ENCODE measurements at places on chromosomes 2 and 18. TPM values are rescaled to one million over a fixed set of nuclear protein-coding genes. Genes with fewer than 3 reads are reported as not detected.

DNA sequence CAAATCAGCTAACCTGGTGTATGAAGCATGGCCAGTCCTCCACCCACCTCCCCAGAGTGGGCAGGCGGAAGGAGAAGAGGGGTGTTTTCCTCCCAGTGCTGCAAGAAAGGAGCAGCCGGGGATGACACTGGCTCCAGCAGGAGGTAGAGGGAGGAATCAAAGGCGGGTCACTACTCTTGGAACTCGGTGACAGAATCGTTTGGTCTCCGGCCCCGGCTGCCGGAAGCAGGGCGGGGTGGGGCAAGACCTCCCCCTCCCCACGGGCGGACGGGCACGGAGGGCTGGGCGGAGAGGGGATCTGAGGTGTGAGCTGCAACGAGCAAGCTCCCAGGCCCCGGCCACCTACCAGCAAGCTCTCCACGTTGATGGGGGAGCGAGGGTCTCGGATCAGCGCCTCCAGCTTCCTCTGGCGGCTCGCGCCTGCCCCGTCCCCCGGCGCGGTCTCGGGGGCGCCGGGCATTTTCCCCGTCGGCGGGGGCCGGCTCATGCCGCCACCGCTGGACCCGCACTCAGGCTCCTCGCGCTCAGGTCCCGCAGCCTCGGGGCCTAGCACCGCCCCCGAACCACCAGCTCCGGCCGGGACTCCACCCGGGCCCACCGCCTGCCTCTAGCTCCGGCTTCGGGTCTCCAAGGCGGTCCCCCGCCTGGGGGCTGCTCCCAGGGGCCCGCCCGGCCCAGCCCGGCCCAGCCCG lies 640 bp downstream of the ROCK2 start:
- no peaks in the 10 kb centered on the region for H3K27me3 ChIP-seq
- peak; percentile 77 for DNase-seq
- H3K36me3 ChIP-seq, result no peaks in the 10 kb centered on the region
- H3K4me1 ChIP-seq, result peaks cover 8% of the 10 kb centered on the region
- peak overlapping the region; percentile 95 for H3K27ac ChIP-seq
- peak overlapping the region; percentile 96 for H3K4me3 ChIP-seq

Gene ARHGEF4
- 1.8 TPM for total RNA-seq

Gene NLRC4
- 6.6 TPM for total RNA-seq

GRCh38 chr2:200314976-200315567 lies 8.6 kb downstream of the SPATS2L start:
- no peak overlapping the region for H3K27ac ChIP-seq
- H3K36me3 ChIP-seq, result no peaks in the 10 kb centered on the region

- no peak for DNase-seq
- H3K36me3 ChIP-seq, result no peaks in the 10 kb centered on the region
- H3K27ac ChIP-seq, result no peak overlapping the region
- no peaks in the 10 kb centered on the region for H3K4me1 ChIP-seq
These were observed 63.1 kb downstream of the UNC80 start for GRCh38 chr2:209834767-209835166.

Gene AOX1
- total RNA-seq, result 31.0 TPM

DNA sequence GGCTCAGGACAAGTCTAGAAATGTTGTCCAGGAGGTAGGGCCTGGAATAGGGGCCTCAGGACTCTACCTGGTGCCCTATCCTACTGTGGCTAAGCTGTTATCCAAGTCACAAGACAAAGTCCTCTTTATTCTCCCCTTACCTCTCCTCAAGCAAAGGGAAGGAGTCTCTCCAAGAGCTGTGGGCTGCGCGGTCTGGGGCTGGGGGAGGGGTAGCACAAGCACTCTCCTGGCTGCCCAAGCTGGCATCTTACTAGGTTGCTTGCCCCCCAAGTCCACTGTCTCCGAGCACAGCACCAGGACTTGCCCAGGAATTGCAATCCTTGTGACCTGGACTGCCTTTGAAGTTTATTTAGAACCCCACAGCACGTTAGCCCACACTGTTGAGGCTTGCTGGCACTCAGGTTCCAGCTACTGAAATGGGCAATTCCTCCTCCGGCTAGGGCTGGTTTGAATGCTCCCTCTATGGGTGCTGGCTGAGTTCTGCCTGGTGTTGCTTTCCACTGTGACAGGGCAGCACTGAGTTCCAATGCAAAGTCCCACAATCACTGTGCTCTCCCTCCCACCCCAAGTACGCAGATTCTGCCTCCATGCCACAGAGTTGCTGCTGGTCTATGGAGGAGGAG lies 18.5 kb downstream of the DHRS9 start:
- no peaks in the 10 kb centered on the region for H3K4me1 ChIP-seq
- DNase-seq, result no peak
- H3K27ac ChIP-seq, result no peak overlapping the region
- H3K27me3 ChIP-seq, result no peaks in the 10 kb centered on the region

- H3K4me1 ChIP-seq, result no peaks in the 10 kb centered on the region
- no peak for DNase-seq
- H3K36me3 ChIP-seq, result no peaks in the 10 kb centered on the region
- H3K4me3 ChIP-seq, result no peak overlapping the region
- no peaks in the 10 kb centered on the region for H3K27me3 ChIP-seq
These were observed 81.1 kb upstream of the CD226 start for GRCh38 chr18:70028734-70029133.

- no peaks in the 10 kb centered on the region for H3K4me1 ChIP-seq
- DNase-seq, result no peak
- no peak overlapping the region for H3K27ac ChIP-seq
- no peaks in the 10 kb centered on the region for H3K27me3 ChIP-seq
- no peak overlapping the region for H3K4me3 ChIP-seq
These were observed 98.2 kb upstream of the GCFC2 start for GRCh38 chr2:75808793-75809535.

Gene TRAPPC12
- 164 TPM for total RNA-seq

Gene UPP2
- not detected for total RNA-seq

- H3K27me3 ChIP-seq, result no peaks in the 10 kb centered on the region
- peak overlapping the region; percentile 74 for H3K4me3 ChIP-seq
- DNase-seq, result peak; percentile 68
- peak overlapping the region; percentile 88 for H3K27ac ChIP-seq
- no peaks in the 10 kb centered on the region for H3K36me3 ChIP-seq
- H3K4me1 ChIP-seq, result peaks cover 65% of the 10 kb centered on the region
These were observed 507 bp downstream of the CNNM4 start for GRCh38 chr2:96760986-96761832.

GRCh38 chr2:158905784-158906183 lies 62.7 kb upstream of the TANC1 start:
- no peak overlapping the region for H3K27ac ChIP-seq
- no peaks in the 10 kb centered on the region for H3K4me1 ChIP-seq
- no peaks in the 10 kb centered on the region for H3K27me3 ChIP-seq
- no peak overlapping the region for H3K4me3 ChIP-seq

DNA sequence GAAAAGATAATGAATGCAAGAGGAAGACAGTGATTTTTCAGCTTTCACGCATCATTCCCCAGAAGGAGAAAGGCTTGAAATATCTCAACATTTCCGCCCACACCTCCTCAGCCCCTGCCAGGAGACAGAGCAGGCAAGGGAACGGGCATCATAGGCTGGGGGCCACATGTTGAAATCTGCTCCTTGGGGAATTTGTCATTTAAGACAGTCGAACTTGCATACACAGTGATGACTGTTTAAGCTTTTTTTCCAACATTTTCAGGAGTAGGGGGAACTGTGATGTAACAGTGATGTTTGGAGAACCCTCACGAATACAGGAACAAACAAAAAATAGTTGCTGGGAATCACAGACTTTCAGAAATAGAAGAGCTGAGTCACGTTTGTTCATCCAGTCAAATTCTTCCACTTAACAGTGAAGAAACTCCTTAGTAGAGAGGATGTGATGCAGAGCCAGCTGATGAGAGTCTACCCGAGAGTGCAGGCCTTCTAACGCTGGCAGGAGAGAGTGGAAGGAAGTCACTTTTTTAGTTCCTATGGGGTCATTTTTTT lies 266.8 kb downstream of the ALPK2 start:
- H3K27ac ChIP-seq, result no peak overlapping the region
- no peaks in the 10 kb centered on the region for H3K36me3 ChIP-seq
- H3K4me1 ChIP-seq, result no peaks in the 10 kb centered on the region

GRCh38 chr2:40279482-40279881 lies 172.4 kb downstream of the SLC8A1 start:
- no peak overlapping the region for H3K4me3 ChIP-seq
- H3K27me3 ChIP-seq, result no peaks in the 10 kb centered on the region
- no peaks in the 10 kb centered on the region for H3K4me1 ChIP-seq
- no peak for DNase-seq

Gene DPP10
- 1.9 TPM for total RNA-seq

- no peak overlapping the region for H3K4me3 ChIP-seq
- no peaks in the 10 kb centered on the region for H3K27me3 ChIP-seq
- no peaks in the 10 kb centered on the region for H3K4me1 ChIP-seq
- H3K36me3 ChIP-seq, result no peaks in the 10 kb centered on the region
These were observed 323.1 kb upstream of the TNP1 start for GRCh38 chr2:217182926-217183325.

GRCh38 chr2:37387148-37387835 lies 42.9 kb downstream of the QPCT start:
- H3K36me3 ChIP-seq, result no peaks in the 10 kb centered on the region
- no peaks in the 10 kb centered on the region for H3K27me3 ChIP-seq
- H3K4me3 ChIP-seq, result no peak overlapping the region
- DNase-seq, result no peak

GRCh38 chr2:235105821-235106359 lies 154.1 kb downstream of the SH3BP4 start:
- no peak overlapping the region for H3K27ac ChIP-seq
- no peak overlapping the region for H3K4me3 ChIP-seq

- no peaks in the 10 kb centered on the region for H3K27me3 ChIP-seq
- no peaks in the 10 kb centered on the region for H3K4me1 ChIP-seq
- H3K27ac ChIP-seq, result no peak overlapping the region
- no peak overlapping the region for H3K4me3 ChIP-seq
- H3K36me3 ChIP-seq, result no peaks in the 10 kb centered on the region
These were observed 481.8 kb downstream of the DLGAP1 start for GRCh38 chr18:3973191-3973850.

Gene SETBP1
- total RNA-seq, result 3.3 TPM

Gene ZC3H6
- 9.0 TPM for total RNA-seq

Gene PSTPIP2
- 3.5 TPM for total RNA-seq

DNA sequence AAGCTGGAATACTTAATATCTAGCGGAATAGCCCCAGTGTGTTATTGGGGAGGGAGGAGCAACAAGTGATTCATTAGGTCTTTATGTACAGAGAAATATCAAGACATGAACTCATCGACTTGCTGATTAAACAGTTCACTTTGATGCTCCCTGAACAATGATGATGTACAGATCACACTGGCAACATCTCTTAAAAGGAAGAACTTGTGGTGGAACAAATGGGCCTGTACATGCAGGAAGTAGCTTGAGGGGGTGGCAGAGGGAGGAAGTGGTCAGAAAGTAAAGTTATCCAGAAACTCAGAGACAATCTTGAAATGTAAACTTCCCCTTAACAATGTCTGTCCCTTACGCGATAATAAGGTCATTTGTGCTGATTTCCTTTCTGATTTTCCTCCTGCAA lies 90.5 kb downstream of the NXPH2 start:
- H3K27ac ChIP-seq, result no peak overlapping the region
- H3K4me3 ChIP-seq, result no peak overlapping the region
- H3K36me3 ChIP-seq, result no peaks in the 10 kb centered on the region
- H3K4me1 ChIP-seq, result no peaks in the 10 kb centered on the region
- no peak for DNase-seq

Gene EML4
- total RNA-seq, result 115 TPM

- H3K4me1 ChIP-seq, result no peaks in the 10 kb centered on the region
- no peak for DNase-seq
- no peak overlapping the region for H3K4me3 ChIP-seq
- H3K27me3 ChIP-seq, result no peaks in the 10 kb centered on the region
These were observed 67.2 kb upstream of the SP5 start for GRCh38 chr2:170647741-170648436.

Gene SERPINB3
- not detected for total RNA-seq

DNA sequence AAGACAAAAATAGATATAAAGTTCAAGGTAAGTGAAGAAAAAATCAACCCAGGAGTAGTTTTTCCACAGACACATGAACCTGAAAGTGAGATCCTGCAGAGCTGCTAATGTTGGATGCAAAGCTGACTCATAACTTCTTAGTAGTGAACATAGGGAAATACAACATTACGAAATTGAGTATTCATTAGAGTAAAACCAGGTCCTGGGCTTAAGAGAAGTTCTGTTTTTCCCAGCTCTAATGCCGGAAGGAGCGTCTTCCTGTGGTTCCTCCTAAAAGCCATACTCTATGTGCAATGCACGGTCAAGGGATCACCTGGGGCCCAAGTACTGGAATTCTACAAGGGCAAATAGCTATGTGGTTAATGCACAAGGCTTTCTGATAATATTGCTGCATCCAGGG lies 141.7 kb downstream of the RBMS1 start:
- DNase-seq, result no peak
- peaks cover 5% of the 10 kb centered on the region for H3K4me1 ChIP-seq
- H3K4me3 ChIP-seq, result no peak overlapping the region
- H3K36me3 ChIP-seq, result no peaks in the 10 kb centered on the region
- H3K27ac ChIP-seq, result no peak overlapping the region

GRCh38 chr2:7292154-7292691 lies 375.0 kb downstream of the RNF144A start:
- no peak for DNase-seq
- H3K36me3 ChIP-seq, result no peaks in the 10 kb centered on the region
- no peaks in the 10 kb centered on the region for H3K4me1 ChIP-seq

- DNase-seq, result no peak
- no peaks in the 10 kb centered on the region for H3K36me3 ChIP-seq
- no peak overlapping the region for H3K27ac ChIP-seq
- H3K4me3 ChIP-seq, result no peak overlapping the region
These were observed 71.2 kb upstream of the CCBE1 start for GRCh38 chr18:59768409-59768808.

DNA sequence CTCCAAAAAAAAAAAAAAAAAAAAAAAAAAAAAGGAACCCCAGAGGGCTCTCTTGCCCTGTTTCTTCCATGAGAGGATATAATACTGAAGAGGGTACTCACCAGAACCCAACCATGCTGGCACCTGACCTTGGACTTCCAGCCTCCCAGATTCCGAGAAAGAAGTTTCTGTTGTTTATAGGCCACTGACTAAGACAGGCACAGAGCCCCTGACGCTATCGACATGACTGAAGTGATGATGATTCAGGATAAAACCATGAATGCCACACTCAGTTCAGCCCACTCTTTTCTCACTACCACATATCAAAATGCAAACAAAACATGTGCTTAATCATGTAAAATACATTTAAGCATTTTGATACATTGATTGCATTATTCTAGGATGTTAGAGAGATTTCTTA lies 66.1 kb upstream of the CDCA7 start:
- no peaks in the 10 kb centered on the region for H3K4me1 ChIP-seq
- H3K27me3 ChIP-seq, result no peaks in the 10 kb centered on the region

DNA sequence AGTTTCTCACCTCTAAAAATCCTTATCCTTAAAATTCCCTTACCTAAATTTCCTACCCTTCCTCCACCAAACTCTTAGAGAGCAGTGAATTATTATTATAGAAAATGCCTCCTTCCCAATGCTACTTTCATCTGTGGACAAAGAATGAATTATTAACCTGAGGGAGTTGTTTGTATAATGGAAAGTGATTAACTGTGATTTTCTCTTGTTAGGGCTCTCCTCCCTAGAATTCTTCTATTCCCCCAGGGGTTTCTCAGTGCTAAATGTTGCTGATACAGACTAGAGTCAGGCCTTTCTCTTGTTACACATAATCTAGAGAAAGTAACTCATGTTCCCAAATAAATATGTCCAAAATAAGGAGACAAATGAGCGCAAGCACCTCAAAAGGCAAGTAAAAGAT lies 23.3 kb downstream of the EPB41L5 start:
- no peaks in the 10 kb centered on the region for H3K4me1 ChIP-seq
- no peak overlapping the region for H3K27ac ChIP-seq
- no peak for DNase-seq

GRCh38 chr18:13913205-13913604 lies 2.1 kb downstream of the MC2R start:
- H3K27ac ChIP-seq, result no peak overlapping the region
- DNase-seq, result no peak
- H3K36me3 ChIP-seq, result no peaks in the 10 kb centered on the region
- H3K27me3 ChIP-seq, result no peaks in the 10 kb centered on the region

Data from Peyer's patch (tissue), 4 donors.